ENCODE measurements at places on chromosomes 16 and 17. TPM values are rescaled to one million over a fixed set of nuclear protein-coding genes. Genes with fewer than 3 reads are reported as not detected.

DNA sequence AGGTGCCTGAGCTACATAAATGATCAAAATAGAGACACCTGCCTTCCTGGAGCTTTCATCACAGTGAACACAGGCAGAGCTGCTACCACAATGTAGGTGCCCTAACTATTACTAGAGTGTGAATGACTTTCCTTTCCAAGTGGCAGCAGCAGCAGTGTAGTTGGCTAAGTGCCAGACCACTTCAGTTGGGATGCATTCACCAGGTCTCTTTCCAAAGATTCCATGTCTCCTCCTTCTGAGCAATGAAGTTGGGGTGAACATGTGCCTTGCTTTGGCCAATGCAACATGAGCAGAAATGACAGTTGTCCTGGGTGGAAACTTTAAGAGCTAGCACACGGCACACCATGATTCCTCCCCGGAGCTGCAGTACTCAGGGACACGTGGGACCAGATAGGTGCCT, 23.3 kb upstream of the CACNG4 start:
- no peak for DNase-seq

The ZFPM1 gene
- 5.9 TPM for total RNA-seq

The NEUROD2 gene
- 37.6 TPM for total RNA-seq

The CHST6 gene
- 8.7 TPM for total RNA-seq

DNA sequence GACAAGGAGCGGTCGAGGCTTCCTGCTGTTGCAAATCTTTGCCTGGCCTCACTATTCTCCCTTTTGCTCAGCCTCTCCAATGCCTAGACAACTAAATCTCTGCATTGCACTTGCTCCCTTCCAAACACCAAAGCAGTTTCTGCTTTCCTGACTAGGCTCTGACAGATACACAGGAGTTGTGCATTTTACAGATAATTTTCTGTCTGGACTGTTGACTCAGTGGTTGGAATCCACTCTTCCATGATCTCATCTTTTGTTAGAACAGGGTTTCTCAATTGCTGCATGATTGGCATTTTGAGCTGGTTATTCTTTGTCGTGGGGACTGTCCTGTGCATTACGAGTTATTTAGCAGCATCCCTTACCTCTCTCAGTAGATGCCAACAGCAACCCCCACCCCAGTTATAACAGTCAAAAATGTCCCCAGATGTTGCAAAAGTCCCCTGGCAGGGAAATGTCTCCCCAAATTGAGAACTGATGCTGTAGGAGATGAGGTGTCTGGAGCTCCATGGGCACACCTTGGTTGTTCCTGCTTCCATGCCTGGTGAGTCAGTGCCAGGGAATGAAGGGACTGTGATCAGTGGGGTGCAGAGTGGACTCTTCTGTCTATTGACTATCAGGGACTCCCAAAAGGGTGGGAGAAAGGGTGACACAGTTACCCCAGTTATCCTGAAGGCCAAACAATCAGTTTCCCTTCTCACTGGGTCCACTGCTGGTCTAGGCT, 557.4 kb upstream of the PSMD7 start:
- DNase-seq: no peak

DNA sequence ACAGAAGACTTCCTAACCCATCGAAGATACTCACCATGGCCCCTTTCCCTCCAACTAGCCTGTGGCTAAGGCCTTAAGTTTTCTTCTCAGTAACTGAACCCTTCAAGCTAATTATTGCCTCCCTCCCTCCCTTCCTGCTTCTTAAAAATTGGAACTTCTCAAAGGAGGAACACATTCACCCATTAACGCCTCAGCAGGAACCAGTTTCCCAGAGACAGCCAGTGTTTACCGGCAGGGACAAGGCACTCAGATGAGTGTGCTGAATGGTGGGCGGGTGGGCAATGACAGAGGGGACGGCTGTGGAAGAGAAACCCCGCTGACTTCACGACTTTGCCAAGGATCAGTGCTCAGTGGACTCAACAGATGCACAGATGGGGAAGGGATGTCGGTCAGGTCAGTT, 20.3 kb downstream of the PITPNA start:
- DNase-seq: no peak

GRCh38 chr16:50334106-50334975, 34.4 kb downstream of the BRD7 start:
- no peak for DNase-seq

The EZH1 gene
- 126 TPM for total RNA-seq
